ENCODE measurements at places on chromosomes 5 and 9. TPM values are rescaled to one million over a fixed set of nuclear protein-coding genes. Genes with fewer than 3 reads are reported as not detected.

OBP2B gene
- total RNA-seq, result not detected

AP3B1 gene
- total RNA-seq, result 42.0 TPM

COL5A1 gene
- 2.9 TPM for total RNA-seq

LCN1 gene
- total RNA-seq, result not detected

PCDHB7 gene
- 9.8 TPM for total RNA-seq
